ENCODE measurements at places on chromosomes 5 and 9.

DNA sequence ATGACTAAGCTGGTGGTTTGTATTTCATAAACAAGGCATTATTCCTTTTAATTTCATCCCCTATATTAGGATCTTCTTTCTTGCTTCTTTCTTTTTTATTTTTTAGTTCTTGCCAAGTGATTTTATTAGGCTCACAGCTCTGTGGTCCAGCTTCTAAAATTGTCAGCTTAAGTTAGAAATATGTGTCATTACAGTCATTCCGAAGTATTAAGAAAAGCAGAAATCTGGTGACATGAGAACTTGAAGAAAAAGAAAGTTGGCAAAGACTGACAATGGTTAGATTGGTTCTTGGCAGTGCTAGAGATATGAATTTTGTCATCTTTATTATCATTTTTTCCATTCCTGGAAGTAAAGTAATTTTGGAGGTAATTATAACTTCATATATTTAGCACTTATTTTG is 166.5 kb upstream of the PRR16 start:
- DNase-seq: no peak

DNA sequence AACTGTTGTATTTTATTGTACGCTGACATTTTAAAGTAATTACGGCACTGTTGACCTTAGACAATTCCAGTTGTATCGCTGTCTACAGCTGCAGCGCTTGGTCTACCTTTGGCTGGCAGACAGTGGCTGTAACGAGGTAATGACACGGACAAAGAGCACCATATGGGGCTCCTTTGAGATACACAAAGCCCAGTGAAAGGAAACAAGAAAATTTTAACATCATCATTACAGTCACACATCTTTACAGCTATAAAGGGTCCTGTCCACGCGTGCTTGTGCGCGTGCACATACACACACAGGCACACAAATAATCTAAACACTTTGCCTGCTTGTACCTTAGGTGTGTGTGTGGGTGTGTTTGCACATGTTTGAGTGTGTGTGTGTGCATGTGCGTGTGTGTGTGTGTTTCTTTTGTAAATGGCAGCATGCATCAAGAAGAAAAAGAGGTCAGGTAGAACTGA is 946.0 kb downstream of the NR2F1-AS1 start:
- no peak for DNase-seq

- no peak for DNase-seq
Measured at GRCh38 chr5:14223372-14223771, 80.2 kb downstream of the TRIO start.

GRCh38 chr9:132582786-132583583 is 579 bp downstream of the BARHL1 start:
- DNase-seq: no peak

DNA sequence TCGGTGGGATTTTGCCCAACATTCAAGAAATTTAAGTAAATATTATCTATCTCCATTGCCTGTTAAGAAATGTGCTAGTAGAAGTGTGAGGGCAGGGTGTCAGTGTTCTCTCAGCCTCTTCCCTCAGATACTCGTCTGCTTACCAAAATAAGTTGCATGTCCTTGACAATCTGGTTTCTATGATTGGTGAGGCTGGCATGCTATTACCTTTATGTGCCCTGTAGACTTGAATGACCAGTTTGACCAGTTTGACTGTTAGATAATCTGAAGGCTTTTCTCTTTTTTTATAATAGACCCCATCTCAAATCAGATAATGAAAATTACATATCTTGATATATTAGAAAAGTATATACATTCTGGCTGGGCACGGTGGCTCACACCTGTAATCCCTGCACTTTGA is 348 bp downstream of the CATSPER3 start:
- DNase-seq: no peak

- no peak for DNase-seq
Measured at GRCh38 chr5:14607104-14607503, 25.5 kb downstream of the OTULINL start.

GRCh38 chr9:127500399-127500798 is 49.1 kb downstream of the LRSAM1 start:
- DNase-seq: no peak

DNA sequence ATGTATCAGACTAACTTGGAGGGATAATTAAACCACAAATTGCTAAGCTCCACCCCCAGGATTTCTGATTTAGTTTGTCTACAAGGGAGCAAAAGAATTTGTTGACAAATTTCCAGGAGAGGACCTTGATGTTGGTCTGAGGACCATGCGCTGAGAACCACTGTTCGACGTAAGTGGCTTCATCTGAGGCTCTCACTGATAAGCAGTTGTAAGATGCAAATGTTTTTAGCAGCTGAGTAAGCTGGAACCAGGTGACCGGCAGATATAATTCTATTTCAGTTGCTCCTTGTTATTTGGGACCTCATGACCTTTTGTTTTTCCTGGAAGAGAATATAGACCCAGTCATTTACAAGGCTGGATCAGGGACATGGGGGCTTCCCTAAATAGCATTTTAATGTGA is 14.1 kb upstream of the SPINK1 start:
- DNase-seq: no peak

GRCh38 chr5:32055891-32056866 is 117.9 kb downstream of the GOLPH3 start:
- DNase-seq: no peak

DNA sequence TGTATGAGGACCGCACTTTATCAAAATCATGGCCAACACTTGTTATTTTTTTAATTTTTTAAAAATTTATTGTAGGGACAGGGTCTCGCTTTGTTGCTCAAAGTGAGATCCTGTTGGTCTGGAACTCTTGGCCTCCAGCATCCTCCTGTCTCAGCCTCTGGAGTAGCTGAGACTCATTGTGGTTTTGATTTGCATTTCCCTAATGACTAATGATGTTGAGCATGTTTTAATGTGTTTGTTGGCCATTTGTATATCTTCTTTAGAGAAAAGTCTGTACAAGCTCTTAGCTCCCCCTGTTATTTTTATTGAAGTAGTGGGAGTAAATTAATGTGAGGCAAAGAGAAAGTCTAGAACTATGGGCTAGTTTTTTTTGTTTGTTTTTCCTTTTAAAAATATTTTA is 1.6 kb upstream of the RPS6 start:
- no peak for DNase-seq

- DNase-seq: no peak
Measured at GRCh38 chr5:87787625-87788256, 375.0 kb upstream of the CCNH start.

DNA sequence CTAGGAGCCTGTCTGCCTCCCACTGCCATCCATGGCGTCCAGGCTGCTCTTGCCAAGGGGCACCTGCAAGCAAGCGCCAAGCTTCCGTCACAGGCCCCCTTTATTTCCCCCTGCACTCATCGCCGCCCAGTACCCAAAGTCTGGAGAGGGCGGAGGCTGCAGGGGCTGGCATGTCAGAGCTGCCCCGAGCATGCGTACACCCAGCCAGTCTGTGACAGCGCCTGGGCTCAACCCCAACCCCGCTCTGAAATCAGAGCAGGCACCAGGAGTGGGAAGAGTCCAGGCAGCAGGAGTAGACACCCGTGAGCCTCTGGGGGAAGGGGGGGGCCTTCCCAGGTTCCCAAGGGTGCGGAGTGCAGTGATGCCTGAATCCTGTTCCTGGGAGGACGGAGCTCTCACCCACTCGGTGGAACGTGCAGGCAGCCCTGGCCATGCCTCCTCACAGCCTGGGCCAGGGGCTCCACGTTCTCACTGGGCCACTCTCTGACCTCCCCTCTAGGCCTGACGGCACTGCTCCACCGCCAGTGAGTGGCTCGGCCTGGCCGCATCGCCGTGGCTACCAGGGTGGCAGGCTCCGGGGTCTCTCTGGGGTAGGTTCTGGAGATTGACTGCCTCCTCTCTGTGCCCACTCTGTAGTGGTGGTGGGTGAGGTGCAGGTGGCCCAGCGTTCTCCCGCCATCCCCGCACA is 469.0 kb downstream of the CDH9 start:
- DNase-seq: no peak

DNA sequence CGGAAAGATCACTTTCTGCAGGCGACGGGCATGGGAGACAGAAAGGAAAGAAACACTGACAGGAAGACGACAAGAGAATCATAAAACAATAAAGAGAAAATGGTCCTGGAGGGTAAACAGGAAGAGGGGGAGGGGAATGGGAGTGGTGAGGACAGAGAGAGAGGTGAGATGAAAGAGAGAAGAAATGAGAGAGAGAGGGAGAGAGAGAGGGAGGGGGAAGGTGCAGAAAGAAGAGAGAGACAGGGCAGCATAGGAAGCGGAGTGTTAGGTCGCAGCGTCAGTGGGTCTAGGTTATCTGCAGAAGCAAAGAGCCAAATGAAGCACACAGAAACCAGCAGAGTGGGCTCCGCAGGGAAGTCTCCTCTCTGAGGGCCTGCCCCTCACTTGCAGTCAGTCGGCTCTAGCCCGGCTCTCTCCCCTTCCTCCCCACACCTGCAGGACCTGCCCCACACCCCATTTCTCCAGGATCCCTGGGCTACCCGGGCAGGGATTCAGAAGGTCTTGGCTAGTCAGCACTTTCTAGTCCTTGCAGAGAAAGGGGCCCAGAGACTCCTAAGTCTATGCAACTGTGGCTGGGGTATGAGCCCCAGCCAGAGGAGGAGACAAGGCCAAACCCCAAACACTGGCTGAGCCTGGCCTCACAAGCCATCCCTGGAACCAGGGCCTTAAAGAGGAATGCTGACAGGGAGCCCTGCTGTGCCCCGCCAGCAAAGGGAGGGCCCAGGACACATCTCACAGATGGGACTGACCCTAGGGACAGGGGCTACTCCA is 29.7 kb upstream of the MEIKIN start:
- no peak for DNase-seq

DNA sequence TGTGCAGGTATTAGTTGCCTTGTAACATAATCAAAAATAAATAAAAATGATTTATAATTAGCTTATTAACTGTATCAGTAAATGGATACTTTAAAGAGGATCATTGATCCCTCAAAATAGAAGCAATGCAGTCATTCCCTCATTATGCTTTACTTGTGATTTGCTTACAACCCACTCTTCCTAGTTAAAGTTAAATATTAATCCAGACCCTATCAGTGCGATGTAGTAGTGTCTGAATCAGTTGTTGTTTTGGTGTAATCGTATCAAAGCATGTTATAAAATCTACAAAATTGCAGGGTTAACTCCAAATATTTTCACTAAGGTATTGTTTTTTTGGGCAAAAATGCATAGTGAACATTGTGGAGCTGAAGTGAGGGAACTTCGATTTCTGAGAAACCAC is 17.6 kb downstream of the TENT4A start:
- DNase-seq: no peak

DNA sequence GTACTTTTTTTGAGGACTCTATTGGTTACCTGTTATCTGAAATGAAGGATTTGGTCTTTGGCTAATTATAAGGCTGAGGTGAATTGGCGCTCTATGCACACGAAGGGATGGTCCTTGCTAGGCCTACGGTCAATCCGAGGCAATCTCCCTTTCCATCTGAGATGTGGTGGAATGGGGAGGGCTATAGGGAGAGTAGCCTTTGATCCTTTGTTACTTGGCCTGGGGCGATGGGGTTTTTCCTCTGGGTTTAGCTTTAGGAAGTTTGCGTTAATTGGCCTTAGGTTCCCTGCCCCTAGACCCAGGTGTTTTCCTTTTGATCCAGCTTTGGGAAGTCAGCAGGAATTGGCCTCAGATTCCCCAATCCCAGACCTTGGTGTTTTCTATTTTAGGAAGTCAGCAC is 102.1 kb upstream of the C9orf72 start:
- DNase-seq: no peak

- no peak for DNase-seq
Measured at GRCh38 chr9:109941771-109942170, 161.8 kb downstream of the PALM2AKAP2 start.

- DNase-seq: no peak
Measured at GRCh38 chr5:142540922-142541422, 144.9 kb downstream of the FGF1 start.

DNA sequence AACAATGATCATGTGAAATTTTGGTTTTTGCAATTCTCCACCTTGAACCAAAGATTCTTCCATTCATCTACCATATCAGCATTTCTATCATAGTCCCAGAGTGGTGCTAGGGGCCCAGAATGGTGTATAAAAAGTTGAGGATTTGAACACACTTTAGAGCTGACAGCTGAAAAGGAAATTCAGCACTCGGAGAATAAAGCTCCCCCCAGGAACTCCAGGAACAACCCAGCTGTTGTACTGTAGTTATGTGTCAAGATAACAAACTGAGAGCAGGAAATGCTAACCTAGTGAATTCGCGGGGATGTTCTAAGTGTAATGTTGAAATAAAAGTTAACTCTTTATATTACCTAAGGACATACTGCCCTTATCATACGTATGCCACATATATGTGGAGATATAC is 216.7 kb downstream of the NFIB start:
- no peak for DNase-seq

GRCh38 chr5:43839218-43839617 is 236.2 kb downstream of the NNT start:
- DNase-seq: no peak

- no peak for DNase-seq
Measured at GRCh38 chr5:116395226-116395625, 179.4 kb downstream of the SEMA6A start.

- DNase-seq: no peak
Measured at GRCh38 chr5:1846583-1846982, 36.1 kb downstream of the IRX4 start.

- DNase-seq: no peak
Measured at GRCh38 chr5:67813877-67814539, 401.5 kb upstream of the PIK3R1 start.

DNA sequence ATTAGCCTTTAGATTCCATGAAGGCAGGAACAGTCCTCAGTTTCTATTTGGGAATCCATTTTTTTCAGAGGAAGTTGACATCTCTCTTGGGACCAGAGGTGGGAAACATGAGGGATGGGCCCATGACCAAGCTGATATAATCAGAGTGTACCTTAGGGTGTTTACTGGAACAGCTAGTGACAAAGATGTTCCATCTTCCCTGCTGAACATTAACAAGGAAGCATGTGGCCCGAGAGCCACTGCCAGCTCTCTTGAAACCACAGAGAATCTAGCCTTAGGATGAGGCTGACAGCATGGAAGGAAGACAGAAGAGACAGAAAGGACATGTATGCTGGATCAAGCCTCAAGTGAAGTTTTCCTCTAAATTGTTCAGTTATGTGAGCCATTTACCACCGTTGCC is 16.0 kb downstream of the AQP3 start:
- no peak for DNase-seq

DNA sequence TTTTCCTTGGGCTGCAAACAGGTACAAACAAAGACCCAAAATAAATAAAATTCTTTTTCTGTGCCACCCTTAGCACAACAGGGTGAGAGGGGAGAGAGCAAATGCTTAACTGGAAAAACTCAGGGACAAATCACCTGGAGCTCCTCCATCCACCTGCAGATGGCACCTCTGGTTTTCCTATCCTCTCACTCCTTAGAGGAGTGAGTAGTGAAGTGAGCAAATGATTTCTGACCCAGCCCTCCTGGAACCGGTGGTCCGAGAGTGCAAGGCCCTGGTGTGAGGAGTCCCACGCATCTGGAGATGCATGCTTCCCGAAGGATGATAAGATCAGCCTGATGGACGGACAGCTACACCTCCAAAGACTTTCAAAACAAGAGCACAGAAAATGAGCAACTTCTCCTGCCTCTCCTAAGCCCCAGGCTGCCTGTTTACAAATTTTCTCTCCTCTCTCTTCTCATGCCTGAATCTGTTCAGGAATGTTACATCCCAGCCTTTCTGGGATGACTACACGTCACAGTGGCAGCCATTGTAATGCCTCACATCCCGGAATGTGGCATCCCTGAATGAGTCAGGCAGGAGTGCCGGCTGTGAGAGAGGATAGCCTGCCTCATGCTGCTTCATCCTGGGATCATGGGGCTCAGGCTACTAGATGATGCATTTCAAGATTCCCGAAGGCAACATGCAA is 86.4 kb downstream of the ADRB2 start:
- no peak for DNase-seq

- DNase-seq: no peak
Measured at GRCh38 chr9:86531273-86531970, 177.2 kb upstream of the TUT7 start.

All from activated CD8-positive, alpha-beta memory T cell treated with anti-CD3 and anti-CD28 coated beads for 48 hours (primary cell).